Bronchial epithelial cell (primary cell): ENCODE measurements at places on chromosomes 2 and 18. TPM values are rescaled to one million over a fixed set of nuclear protein-coding genes. Genes with fewer than 3 reads are reported as not detected.

SAG gene
- not detected in 2 replicates for total RNA-seq

ATG16L1 gene
- 33.2 and 36.6 TPM in 2 replicates for total RNA-seq

CFAP221 gene
- total RNA-seq: 0.26 TPM in 1 of 2 replicates, not detected in the other

ABCB11 gene
- total RNA-seq: 0.26 TPM in 2 replicates

INHA gene
- total RNA-seq: under 0.01 and 0.13 TPM in 2 replicates

PLEKHH2 gene
- total RNA-seq: 1.8 and 4.5 TPM in 2 replicates

LIPG gene
- 9.5 and 11.5 TPM in 2 replicates for total RNA-seq

DNA sequence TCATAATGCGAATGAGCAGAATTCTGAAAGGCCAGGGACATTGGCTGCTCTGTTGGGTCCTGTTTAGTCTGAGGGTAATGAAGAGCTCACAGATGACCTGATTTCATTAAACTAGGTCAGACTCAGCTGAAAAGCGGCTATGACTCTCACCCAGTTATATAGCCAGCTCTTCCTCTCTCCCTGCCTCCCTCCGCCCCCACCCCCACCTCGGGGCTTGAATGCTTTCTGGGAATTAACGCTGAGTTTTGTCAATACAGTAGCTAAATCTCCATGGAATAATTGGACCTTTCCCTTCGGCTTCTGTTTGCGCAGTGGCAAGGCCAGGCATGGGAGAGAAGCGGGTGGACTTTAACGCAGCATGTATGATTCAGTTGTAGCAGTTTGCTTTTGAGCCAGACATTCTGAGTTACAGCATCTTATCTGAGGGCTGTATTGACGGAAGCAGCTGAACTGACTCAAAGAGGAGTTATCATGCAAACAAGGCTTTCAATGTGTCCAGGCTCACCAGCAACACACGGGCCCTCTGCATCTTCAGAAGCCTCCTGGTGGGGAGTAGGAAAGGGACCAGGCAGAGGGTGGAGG lies 110.6 kb downstream of the MYCN start:
- DNase-seq: no peak

- DNase-seq: no peak
These were observed 249.6 kb downstream of the DCDC2C start for GRCh38 chr2:3952866-3953516.

GRCh38 chr2:71563872-71564271 lies 110.5 kb downstream of the DYSF start:
- no peak for DNase-seq

- DNase-seq: peak; percentile 97
These were observed 1.5 kb downstream of the ARPC2 start for GRCh38 chr2:218218268-218219185.

DNA sequence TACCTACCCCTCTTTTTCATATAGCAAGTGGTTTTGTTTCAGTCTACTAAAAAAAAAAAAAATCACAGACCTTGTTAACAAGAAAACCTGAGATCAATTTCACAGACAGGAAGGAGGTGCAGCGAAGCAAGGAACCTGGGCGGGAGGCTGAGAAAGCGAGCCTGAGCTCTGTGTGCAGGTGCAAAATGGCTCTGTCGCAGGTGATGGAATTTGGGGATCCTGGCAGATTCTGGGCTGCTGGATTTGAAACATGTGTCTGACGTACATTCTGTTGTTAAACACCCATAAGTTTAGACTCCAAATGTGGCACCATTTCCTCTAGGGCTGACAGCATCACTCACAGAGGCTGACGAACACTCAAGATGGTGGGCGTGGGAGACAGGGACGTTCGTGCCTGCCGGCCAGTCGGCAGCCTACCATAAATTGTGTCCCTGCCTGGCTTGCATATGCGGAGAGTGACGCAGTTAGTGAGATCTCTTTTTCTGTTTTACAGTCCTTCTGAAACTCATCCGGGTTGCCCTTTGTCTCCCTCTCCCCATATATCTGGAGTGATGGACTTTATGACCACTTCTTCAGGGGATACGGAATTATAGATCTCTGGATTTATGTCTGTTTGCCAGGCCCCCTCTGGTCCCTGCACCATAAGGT lies 8.8 kb upstream of the DDX1 start:
- no peak for DNase-seq

DNA sequence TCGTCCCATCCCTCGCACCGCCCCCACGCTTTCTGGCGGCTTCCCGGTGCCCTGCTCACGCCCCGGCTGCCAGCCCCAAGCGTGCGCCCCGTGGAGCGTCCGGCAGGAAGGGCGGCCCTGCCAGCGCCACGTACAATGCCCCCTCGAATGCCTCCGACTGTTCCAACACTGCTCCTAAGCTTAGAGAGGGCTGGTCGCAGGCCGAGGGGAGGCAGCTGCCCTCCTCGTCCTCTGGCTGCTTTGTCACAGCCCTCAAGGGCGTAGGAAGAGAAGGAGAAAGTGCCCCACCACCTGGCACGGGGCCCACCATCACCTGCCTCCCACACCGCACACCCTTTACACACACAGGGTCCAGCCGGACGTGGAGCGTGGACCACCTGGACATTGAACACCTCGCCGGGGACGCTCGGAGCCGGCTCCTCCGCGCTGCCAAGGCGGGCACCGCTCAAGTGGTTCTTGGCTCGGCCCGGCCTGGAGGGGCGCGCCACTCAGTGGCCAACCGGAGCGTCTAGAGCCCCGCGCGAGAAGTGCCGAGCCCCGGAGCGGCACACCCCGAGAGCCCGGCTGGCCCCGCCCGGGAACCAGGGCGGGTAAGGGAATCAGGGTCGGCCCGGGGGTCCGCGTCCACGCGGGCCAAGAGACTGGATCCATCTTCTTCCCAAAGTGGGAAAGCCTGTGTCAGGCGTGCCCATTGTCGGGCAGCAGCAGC lies 830 bp downstream of the DNER start:
- DNase-seq: no peak

- no peak for DNase-seq
These were observed 172.7 kb downstream of the BCL2 start for GRCh38 chr18:63146828-63147409.
